ENCODE measurements at places on chromosomes 3 and 15.

- DNase-seq, result no peak
Observed at GRCh38 chr15:98859149-98859548, 148.4 kb downstream of the PGPEP1L start.

- DNase-seq, result no peak
Observed at GRCh38 chr3:104561324-104561723, 805.4 kb upstream of the ALCAM start.

- no peak for DNase-seq
Observed at GRCh38 chr15:40785164-40785563, 15.4 kb downstream of the C15orf62 start.

- no peak for DNase-seq
Observed at GRCh38 chr3:32423534-32423933, 31.9 kb downstream of the CMTM7 start.

GRCh38 chr3:64827431-64827830 lies 139.6 kb upstream of the ADAMTS9 start:
- no peak for DNase-seq

- peak; percentile 99 for DNase-seq
Observed at GRCh38 chr3:12193485-12194165, 34.9 kb upstream of the TIMP4 start.

- no peak for DNase-seq
Observed at GRCh38 chr3:5007873-5008272, 28.6 kb downstream of the BHLHE40 start.

DNA sequence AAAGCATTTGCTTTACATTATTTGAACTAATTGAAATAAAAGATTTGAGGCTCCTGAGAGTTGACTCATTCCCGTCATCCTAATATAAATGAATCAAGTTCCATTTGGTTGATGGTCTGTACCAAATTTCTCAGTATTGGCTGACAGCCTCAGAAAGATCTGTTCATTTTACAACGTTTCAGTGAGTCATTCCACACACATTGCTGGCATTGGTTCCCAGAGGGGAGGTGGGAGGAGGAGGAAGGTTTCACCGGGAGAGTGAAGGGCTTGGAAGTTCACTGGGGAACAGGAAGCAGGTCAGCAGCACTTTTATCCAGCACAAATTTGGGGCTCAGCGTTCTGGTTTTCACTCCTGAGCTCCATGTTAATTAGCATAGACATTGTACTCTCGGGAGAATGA lies 176.7 kb upstream of the CADPS start:
- peak; percentile 98 for DNase-seq

- DNase-seq, result no peak
Observed at GRCh38 chr3:22507709-22508108, 695.4 kb upstream of the UBE2E2 start.

GRCh38 chr3:38343797-38344594 lies 2.6 kb upstream of the XYLB start:
- DNase-seq, result no peak

GRCh38 chr3:174639970-174640369 lies 219.2 kb upstream of the NAALADL2 start:
- no peak for DNase-seq

DNA sequence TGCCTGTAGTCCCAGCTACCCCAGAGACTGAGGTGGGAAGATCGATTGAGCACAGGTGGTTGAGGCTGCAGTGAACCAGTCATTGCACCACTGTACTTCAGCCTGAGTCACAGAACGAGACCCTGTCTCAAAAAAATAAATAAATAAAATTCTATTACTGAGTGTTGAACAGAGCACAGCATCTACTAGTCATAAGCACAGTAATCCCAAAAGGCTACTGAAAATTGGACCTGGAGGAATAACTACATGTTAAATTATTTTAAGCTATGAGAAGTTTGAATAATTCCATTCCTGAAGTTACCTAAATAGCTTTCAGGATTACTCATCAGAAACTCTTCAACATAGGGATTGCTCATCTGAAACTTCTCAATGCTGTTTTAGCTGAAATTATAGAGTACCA lies 43.4 kb downstream of the ARMC8 start:
- peak; percentile 67 for DNase-seq

GRCh38 chr3:23663661-23664186 lies 142.0 kb upstream of the UBE2E1 start:
- no peak for DNase-seq

- DNase-seq, result peak; percentile 31
Observed at GRCh38 chr3:52171514-52172261, 17.5 kb upstream of the POC1A start.

GRCh38 chr15:57382969-57383368 lies 6.7 kb downstream of the CGNL1 start:
- DNase-seq, result no peak

GRCh38 chr3:24272408-24272807 lies 222.2 kb downstream of the THRB start:
- peak; percentile 30 for DNase-seq

DNA sequence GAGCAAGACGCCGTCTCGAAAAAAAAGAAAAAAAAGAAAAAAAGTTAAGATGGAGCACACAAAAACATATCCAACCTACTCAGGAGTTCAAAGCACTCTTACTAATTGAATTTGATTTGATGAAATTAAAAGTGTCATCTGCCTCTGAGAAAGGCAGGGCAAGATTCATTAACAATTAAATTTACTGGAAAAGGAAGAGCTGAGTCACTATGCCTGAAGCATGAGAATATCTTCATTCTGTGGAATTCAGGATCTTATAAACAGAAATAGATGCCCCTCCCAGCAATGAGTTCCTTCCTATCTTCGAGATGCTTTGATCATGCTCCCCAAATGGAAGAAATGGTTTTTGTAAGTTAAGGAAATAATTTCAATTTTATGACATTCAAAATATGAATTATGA lies 61.0 kb upstream of the ST3GAL6 start:
- peak; percentile 12 for DNase-seq

DNA sequence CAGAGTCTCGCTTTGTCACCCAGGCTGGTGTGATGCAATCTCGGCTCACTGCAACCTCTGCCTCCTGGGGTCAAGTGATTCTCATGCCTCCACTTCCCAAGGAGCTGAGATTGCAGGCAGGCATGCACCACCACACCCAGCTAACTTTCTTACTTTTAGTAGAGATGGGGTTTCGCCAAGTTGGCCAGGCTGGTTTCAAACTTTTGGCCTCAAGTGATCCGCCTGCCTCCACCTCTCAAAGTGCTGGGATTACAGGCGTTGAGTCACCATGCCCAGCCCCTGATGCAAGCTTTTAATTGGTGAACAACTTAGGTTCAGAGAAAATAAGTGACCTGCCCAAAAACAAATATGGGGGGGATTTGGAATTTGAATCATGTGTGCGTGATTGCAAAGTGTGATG lies 246.2 kb downstream of the LRTM1 start:
- no peak for DNase-seq

DNA sequence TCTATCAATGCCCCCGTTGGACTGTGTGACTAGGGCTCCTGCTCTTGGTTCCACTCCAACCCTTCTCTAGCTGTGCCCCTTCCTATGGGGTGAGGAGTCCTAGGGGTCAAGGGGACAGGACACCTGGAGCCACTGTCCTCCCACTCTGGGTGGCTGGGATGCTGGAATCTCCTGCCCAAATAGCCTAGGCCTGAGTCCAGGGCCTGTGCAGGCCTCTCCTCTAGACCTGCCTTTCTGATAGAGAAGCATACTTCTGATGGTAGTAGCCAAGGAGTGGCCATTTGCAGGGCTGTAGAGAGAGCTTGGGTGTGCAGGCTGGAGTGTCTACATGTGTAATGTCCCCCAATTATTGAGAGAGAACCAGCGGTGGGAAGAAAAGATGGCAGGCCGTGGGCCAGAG lies 54.2 kb downstream of the ITGA11 start:
- DNase-seq, result no peak

DNA sequence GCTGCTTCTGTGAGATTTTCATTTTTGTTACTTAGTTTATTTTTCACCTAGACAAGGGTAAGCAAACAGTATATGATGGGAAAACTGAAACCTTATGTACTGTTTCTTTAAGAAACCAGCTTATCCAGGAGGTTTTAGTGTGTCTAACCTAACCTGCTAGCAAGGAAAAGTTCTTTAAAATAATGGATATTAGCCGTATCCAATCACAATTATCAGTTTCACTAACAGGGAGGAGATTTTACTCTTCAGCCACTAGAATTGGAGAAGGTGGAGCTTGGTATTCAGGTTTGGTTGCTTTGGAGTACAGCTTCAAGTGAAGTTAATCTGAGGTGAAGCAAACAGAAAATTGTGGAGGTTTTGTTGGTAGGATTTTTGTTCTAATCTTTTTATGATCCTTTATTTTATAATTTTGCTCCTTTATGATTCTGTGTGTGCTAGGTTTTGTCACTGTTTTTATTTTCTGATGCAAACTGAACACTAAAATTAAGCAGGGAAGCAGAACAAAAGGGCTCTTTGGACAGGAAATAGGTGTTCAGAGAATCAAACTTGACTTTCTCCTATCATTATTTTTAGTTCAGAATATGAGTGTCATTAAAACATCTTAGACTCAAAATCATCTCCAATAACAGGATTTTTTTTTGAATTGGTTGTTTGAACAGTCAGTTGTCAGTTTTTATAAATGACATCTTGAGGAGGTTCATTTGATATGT lies 13.0 kb downstream of the ZFAND6 start:
- peak; percentile 90 for DNase-seq

GRCh38 chr15:58038426-58039078 lies 27.0 kb downstream of the ALDH1A2 start:
- DNase-seq, result peak; percentile 75

GRCh38 chr3:186461141-186461540 lies 83.0 kb downstream of the CRYGS start:
- peak; percentile 79 for DNase-seq

- no peak for DNase-seq
Observed at GRCh38 chr15:81211376-81211775, 14.7 kb downstream of the IL16 start.

GRCh38 chr3:51378726-51379125 lies 6.4 kb upstream of the MANF start:
- DNase-seq, result no peak

GRCh38 chr3:32872487-32873382 lies 54.9 kb downstream of the TRIM71 start:
- DNase-seq, result peak; percentile 46

DNA sequence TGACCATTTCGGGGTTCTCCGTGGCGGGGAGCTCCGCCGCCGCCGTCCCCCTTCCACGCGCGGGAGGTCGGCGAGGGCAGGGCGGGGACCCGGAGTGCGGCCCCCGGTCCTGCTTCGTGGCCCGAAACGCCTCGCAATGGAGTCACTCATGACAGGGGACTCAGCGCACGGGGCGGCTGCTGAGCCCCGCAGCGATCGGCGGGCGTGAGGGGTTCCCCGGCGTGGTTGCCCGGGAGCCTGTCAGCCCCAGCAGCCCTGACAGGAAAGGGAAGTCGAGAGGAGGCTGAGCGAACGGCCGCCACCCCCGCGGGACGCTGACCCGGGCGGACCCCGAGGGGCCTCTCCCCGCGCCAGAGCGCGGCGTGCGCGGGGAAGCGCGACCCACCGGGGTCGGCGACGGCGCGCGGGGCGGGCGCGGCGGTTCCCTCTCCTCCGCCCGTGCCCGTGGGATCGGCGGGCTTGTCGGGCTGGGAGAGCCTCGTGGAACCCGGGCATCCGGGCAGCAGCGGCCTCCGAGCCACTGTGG lies 564 bp upstream of the PIGZ start:
- no peak for DNase-seq

DNA sequence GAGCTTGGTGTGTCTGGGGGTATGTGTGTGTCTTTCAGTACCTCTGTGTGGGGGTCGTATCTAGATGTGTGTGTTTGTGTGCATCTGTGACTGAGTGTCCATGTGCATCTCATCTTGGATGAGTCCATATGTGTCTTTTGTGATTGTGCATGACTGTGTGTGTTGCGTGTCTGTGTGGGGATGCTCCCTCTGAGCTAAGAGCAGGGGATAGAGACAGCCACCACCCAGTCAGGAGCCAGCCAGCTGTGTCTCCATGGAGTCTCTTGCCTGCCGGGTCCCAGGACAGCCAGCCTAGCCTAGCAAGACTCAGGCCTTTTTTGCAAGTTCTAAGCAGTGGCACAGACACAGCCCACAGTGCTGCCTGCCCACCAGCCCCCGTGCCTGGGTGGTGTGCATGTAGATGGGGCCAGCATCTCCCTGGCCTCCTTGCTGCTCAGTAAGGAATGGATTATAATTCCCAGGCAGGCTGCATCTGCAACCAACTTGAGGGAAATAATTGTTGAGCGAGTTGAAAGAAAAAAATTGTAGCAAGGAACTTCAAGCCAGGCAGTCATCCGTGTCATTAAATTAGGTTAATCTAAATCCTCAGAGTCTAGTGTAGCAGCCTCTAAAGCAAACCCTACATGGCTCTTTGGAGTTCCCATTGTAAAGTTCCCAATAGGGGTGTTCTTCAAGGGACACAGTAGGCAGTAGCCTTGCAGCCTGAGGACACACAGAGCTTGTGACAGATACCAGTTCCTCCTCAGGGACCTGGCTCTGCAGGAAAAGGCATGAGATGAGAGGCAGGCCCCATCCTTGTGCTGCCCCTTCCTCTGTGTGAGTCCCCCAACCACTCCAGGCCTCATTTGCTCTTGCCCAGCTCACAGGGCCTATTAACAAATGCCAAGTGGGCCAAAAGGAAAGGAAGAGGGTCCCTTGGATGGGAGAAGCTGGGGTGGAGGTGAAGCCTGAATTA lies 35.9 kb upstream of the MRPS22 start:
- no peak for DNase-seq

- DNase-seq, result peak; percentile 18
Observed at GRCh38 chr3:143160437-143160836, 40.9 kb downstream of the CHST2 start.

DNA sequence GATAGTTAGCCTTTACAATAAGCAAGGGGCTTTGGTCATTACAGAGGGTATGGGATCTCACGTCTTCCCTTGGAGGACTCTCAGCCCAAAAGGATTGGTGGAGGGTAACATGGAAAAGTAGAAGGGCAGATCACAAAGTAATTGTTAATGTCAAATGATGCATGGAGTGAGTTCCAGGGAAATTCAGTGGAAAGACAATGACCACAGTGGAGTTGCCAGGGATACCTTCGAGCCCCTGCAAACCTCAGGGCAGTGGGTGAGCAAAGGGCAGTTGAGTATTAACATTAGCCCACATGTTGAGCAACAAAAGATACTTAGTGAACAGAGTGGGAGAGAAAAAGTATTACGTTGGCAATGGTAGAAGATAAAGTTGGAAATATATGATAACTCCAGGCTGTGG lies 593.4 kb upstream of the NR2F2 start:
- no peak for DNase-seq

DNA sequence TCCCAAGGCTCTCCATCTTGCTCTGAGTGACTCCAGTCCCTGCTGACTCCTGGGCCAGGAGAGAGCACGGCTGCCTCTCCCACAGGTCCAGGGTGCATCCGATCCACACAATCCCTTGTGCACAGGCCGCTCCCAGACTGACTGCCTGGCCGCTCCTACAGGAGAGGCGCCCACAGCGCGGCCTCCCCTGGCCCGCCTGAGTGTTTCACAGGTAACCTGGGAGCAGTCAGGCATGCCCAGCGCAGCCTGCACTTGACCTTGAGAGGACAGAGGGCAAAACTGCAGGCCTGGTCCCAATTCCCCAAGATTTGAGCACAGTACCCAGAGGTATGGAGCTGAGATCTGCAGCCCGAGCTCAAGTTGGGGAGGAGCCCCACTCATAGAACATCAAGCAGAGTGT lies 490.2 kb downstream of the CNTN6 start:
- DNase-seq, result no peak
